Activated T-helper 2 cell treated with anti-CD3 and anti-CD28 coated beads, Interferon-gamma antibody, Interleukin-2, Interleukin-4, amounts not matched to agents 10 μg/mL and 5 μg/mL and 100 μg/mL, durations not matched to agents 14 hours and 24 hours and 36 hours (primary cell): ENCODE measurements at places on chromosomes 4 and X.

DNA sequence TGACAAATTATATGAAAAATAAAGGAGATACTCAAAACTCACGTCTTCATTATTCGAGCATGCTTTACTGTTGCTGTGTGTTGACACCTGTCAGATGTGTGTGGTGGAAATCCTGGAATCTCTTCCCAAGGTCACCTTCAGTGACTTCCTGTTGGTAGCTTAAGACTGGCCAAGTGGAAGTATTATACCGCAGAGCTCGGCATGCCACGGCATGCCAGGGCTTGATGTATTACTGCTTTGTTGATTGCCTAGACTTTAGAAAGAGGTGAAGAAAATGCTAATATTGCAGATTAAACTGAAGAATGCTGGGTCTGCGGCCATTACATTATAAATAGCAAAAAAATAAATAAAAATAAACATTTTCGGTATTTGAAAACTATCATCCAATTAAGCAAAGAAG is 4.6 kb downstream of the TREX2 start:
- no peak for DNase-seq

- no peak for DNase-seq
These were observed 429.4 kb upstream of the DIPK2B start for GRCh38 chrX:45630078-45630477.

DNA sequence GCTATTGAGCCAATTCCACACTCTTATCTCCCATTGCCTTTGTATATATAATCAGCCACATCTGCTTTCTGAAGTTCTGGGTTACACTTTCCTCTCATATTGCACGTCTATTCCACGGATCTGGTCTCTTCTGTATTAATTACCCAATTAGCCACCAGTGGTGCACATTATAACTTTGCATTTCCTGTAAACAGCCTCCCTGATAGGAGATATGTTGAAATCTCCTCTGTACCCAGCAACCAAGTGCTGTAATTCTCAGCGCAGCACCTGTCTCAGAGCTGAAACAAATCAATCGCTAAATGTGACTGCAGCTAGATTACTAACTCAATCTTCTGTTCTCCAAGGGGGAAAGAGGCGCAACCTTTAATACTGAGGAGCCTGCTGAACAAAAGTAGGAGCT is 326.4 kb downstream of the SLITRK2 start:
- DNase-seq = no peak

GRCh38 chr4:26647523-26648224 is 63.8 kb downstream of the TBC1D19 start:
- DNase-seq = no peak

GRCh38 chr4:163157157-163157556 is 9.5 kb downstream of the NAF1 start:
- DNase-seq = no peak

- DNase-seq = no peak
These were observed 608.6 kb downstream of the KLHL13 start for GRCh38 chrX:117508021-117508420.
